Fibroblast of the aortic adventitia (primary cell): ENCODE measurements at places on chromosomes 5 and 9.

GRCh38 chr5:157308836-157309465, 43.0 kb downstream of the CYFIP2 start:
- peak; percentile 63 for DNase-seq

DNA sequence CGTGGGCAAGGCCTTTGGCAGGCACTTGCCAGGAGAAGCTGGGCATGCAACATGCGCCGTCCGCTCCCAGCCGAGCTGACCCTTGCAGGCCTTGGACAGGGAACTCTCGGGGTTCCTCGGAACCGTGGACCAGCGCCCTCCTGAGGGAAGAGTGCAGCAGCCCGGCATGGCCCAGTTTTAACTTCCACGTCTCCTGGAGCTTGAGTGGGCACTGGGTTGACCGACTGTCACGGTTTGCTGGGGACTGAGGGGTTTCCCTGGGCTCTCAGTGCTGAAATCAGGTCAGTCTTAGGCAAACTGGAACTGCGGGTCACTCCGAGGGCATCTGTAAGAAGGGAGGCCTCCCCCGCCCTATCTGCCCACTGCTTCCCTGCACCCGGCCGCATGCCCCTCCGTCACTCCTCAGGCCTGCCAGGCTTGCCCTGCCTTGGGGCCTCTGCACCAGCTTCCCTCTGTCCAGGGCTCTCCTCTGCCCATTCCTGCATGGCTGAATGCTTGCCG, 87.0 kb upstream of the PHYKPL start:
- no peak for DNase-seq

GRCh38 chr5:78757269-78758053, 108.9 kb upstream of the LHFPL2 start:
- DNase-seq = peak; percentile 92

- DNase-seq = no peak
Observed at GRCh38 chr5:113167985-113168384, 191.4 kb downstream of the DCP2 start.

GRCh38 chr5:149141957-149142851, 911 bp downstream of the ABLIM3 start:
- no peak for DNase-seq

- peak; percentile 53 for DNase-seq
Observed at GRCh38 chr5:96431376-96432187, 1.5 kb downstream of the PCSK1 start.

DNA sequence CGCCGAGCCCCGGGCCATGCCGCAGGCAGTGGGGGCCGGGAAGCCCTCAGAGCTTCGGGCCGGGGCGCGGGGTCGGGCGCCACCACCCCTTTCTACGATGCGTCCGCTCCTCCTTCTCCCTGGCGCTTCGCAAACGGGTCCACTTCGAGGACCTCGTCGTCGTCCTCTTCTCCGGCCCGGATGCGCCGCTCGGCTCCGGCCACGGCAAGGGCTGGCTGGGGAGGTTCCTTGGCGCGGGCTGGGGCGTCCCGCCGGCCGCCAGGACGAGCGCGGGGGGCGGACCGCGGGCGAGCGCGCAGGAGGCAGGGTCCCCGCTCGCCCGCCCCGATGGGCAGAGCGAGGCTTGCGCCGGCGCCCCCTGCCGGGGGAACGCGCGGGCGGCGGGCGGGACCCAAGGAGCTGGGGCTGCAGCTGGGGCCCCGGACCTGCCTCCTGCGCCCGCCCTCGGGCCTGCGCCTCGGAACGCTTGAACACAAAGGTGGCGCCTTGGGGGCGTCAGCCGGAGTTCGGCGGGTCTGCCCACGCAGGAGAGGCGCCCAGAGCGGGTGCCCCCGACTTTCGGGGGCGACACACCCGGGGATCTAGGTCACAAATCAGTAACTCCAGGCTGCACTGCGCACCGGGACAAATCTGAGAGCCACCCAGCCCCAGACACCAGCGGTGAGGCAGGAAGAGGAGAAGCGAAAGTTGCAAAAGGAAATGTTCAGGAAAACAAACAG, at the start of gene ROR2:
TSS of gene ROR2 (minus strand) at position 283 of the 719 bp plus-strand sequence.
- peak; percentile 38 for DNase-seq

- no peak for DNase-seq
Observed at GRCh38 chr9:91391818-91392217, 30.1 kb upstream of the AUH start.

DNA sequence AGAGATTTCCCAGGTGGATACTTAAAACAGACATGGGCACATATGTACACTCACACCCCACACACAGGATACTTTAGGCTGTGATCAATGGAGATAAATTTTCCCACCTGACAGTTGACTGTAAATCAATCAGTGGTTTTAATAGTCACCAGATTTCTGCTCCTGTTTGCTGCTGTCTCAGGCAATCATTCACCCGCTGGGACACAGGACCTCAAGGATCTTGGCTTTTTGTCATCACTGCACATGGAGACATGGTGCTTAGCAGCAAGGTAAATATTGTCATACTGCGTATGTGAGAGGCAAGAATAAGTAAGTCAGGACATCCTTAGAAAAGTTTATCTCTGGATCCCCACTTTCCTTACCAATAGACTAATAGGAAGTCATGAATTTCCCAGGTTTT, 60.8 kb upstream of the KLF9 start:
- no peak for DNase-seq

GRCh38 chr5:109394806-109395205, 15.0 kb downstream of the PJA2 start:
- DNase-seq = no peak

DNA sequence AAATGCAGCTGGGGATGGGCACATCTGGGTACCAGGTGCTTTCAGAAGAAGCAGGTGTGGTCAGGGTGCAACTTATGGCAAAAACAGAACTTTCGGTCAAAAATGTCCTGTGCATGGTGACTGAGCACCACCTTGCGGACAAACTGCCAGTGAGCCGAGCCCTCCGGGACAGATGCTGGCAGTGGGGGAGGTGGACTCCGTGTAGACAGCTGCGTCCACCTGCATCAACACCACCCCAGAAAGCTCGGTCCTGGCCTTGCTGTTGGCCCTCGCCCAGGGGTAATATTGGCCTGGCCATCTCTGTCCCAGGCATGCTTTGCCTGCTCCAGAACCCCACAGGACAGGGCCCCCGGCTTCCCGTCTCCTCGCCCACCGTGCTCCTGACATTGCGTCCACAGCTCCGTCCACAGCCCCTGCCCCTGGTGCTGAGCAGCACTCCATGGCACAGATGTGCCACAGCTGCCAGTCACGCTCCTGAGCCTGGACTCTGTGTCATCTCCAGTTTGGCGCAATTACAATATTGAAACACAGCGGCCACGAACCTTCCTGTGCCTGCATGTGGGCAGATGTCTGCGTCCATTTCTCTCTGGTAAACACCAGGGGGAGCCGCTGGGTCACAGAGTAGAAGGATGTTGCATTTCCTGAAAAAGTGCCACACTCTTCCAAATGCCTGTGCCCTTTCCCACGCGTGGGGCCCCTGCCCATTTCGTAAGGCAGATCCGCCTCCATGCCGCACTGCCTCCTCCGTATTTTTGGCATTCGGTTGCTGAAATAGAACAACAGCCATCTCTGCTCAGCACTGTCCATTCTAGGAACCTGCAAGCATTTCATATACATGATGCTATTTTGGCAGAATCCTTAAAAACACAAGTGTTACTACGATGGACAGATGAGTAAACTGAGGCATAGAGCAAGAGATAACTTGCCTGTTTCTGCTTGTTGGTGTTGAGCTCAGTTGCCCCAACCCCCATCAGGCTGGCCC, 33.4 kb upstream of the SLC6A19 start:
- DNase-seq = peak; percentile 76

- peak; percentile 53 for DNase-seq
Observed at GRCh38 chr5:59786334-59786805, 107.2 kb downstream of the PDE4D start.

- no peak for DNase-seq
Observed at GRCh38 chr5:79513308-79513703, 628 bp downstream of the HOMER1 start.

DNA sequence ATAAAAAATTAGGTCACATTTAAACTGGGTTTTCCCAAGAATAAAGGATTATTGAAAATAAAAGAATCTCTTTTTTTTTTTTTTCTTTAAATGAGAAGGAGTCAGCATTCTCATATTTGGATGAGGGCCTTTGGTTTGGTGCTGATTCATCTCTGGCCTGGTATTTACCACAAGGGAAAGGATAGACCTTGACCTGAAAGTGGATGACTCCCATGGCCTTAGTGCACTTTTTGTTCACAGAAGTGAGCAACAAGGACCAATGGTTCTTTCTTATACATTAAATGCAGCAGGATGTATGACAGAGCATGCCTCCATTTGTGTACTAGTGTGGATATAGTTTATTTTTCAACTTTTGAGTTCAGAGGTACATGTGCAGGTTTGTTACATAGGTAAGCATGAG, 6.9 kb downstream of the YTHDC2 start:
- peak; percentile 37 for DNase-seq

DNA sequence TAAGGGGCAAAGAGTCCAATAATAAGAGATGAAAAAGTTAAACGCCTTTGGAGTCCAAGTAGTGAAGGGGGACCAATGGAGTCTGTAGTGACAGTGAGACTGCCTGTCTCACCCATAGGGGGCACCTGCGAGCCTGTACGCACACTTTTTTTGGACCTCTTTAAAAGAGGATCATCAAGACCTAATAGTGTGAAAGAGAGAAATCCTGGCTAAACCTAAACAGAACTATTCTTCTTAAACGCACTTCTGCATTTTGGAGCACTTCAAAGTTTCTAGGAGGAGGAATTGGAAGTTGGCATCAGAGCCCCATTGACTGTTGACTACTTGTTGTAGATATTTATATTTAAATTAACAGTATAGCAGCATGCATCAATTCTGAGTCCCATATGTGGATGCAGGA, 636.1 kb upstream of the KLF4 start:
- DNase-seq = no peak

- peak; percentile 16 for DNase-seq
Observed at GRCh38 chr9:91809581-91810285, 140.3 kb downstream of the ROR2 start.

GRCh38 chr5:123382252-123382651, 41.0 kb downstream of the CEP120 start:
- DNase-seq = no peak

- peak; percentile 49 for DNase-seq
Observed at GRCh38 chr9:93978551-93978950, 23.4 kb upstream of the BARX1 start.

- DNase-seq = no peak
Observed at GRCh38 chr9:124770359-124771020, 621 bp downstream of the NR6A1 start.

GRCh38 chr5:8394965-8395364, 526.0 kb downstream of the MTRR start:
- DNase-seq = no peak

DNA sequence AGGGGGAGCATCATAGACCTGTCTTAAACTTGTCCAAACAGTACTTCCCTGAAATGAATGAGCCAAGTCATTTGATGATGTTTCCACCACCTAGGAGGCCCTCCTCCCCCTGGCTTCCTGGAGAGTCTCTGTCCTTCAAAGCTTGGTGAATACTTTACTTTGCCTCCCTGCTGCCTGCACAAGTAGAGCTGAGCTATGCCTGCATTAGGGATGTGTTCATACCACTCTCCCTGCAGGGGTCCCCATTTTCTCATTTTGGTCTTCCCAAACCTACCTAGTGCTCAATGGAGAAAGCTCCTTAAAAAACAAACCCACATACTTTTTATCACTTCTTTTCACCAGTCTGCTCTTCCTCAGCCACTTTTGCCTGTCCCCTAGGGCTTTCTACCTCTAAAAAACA, 7.7 kb downstream of the CCNI2 start:
- DNase-seq = peak; percentile 58

DNA sequence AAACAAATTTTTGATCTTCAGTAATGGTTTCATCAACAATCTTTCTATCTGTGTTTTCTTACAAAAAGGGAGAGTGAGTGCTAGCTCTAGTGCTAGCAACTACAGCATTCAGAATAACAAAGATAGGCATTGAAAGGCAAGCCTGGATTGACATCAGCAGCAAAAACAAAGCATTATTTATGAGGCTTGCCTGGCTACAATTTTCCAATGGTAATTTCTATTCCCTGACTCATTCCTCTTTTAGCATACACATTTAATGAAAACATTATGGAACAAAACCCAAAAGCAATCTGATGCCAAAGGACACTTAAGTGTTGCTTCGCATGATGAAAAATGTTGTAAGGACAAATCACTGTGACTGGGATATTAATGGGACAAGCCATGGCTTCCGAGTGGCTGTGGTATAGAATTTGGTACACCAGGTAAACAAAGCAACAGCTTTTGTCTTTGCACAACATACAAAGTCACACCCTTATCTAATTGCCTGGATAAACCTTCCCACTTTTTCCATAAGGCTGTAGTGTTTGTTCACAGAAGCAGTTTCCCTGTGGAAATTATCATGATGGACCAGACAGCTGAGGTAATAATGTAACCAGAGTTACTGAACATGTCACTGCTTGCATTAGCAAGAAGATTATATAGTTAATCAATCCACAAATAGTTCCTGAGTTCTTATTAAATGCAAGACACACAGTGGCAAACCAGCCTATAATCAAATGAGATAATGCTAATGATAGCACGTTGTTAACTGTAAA, 179.8 kb upstream of the EDIL3 start:
- DNase-seq = peak; percentile 42

- DNase-seq = no peak
Observed at GRCh38 chr5:66520854-66521253, 75.3 kb upstream of the MAST4 start.

- DNase-seq = no peak
Observed at GRCh38 chr5:81417052-81417451, 23.1 kb upstream of the ACOT12 start.

GRCh38 chr9:121463026-121463807, 36.4 kb downstream of the GGTA1 start:
- peak; percentile 23 for DNase-seq

GRCh38 chr5:139810341-139811273, 15.0 kb downstream of the PSD2 start:
- DNase-seq = no peak

- no peak for DNase-seq
Observed at GRCh38 chr5:179120951-179121666, 60.9 kb downstream of the ZNF354C start.

GRCh38 chr5:133773247-133774202, 161.2 kb upstream of the FSTL4 start:
- DNase-seq = no peak

GRCh38 chr5:61670941-61671340, 338.9 kb downstream of the ZSWIM6 start:
- no peak for DNase-seq

- no peak for DNase-seq
Observed at GRCh38 chr5:168303393-168304025, 12.1 kb downstream of the WWC1 start.

DNA sequence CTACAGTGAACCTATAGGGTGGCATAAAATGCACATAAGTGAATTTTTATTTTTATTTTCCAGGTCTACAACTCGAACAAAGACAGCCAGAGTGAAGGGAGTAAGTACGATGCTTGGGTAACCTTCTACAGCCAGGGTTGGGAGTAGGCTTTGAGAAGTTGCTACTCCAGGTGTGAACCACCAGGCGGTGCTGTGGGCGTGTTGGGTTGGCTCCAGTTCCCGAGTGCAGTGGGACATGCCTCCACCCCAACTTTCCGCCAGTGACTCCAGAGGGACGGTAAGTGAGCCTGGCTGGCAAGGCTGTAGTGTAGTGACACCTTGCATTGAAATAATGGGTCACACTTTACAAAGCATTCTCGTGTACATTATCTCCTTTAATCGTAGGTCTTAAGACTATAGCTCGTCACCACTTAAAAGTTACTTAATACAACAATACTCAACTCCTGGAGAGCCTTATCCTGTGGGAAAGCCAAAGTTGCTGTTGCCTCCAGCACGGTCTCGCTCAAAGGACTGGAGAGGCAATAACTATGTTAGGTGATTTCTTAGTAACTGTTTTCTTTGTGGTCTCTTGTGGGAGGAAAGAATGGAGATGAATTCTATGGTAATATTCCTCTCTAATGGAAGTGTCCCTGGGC, 244.0 kb downstream of the ARHGAP26 start:
- DNase-seq = no peak

- DNase-seq = peak; percentile 4
Observed at GRCh38 chr5:123856766-123857165, 344.8 kb downstream of the CSNK1G3 start.
